T follicular helper cell (primary cell): ENCODE measurements at places on chromosomes 7 and 10.

- no peak for DNase-seq
Measured at GRCh38 chr7:84384417-84384816, 189.8 kb upstream of the SEMA3A start.

DNA sequence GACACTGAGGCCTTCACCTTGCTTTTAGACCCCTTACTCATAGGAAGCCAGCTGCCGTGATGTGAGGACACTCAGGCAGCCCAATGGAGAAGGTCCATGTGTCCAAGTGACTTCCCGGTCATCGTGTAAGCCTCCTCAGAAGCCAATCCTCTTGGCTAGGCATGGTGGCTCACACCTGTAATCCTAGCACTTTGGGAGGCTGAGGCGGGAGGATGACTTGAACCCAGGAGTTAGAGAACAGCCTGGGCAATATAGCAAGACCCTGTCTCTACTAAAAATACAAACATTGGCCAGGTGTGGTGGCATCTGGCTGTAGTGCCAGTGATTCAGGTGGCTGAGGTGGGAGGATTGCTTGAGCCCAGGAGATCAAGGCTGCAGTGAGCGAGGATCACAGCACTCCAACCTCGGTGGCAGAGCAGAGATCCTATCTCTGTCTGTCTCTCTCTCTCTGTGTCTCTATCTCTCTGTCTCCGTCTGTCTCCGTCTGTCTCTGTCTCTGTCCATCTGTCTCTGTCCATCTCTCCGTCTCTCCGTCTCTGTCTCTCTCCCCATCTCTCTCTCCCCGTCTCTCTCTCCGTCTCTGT is 27.8 kb downstream of the KPNA7 start:
- no peak for DNase-seq

DNA sequence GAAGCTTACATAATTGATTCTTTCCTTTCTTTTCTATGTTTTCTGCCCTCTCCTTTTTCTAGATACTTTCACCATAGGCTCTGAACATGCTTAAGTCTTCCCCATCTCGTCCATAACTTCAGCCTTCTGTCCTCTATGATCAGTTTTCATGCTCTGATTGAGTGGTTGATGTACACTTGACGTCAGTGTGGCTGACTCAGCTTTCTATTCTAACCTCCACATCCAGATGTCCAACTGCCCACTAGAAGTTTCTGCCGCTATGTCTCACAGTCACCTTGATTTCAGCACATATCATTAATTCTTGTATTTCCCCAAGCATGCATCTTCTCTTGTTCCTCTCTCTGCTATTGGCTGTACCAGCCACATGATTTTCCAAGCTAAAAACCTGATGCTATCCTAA is 15.0 kb downstream of the CDK14 start:
- DNase-seq = no peak

- DNase-seq = no peak
Measured at GRCh38 chr10:91187156-91187555, 33.3 kb upstream of the PCGF5 start.

DNA sequence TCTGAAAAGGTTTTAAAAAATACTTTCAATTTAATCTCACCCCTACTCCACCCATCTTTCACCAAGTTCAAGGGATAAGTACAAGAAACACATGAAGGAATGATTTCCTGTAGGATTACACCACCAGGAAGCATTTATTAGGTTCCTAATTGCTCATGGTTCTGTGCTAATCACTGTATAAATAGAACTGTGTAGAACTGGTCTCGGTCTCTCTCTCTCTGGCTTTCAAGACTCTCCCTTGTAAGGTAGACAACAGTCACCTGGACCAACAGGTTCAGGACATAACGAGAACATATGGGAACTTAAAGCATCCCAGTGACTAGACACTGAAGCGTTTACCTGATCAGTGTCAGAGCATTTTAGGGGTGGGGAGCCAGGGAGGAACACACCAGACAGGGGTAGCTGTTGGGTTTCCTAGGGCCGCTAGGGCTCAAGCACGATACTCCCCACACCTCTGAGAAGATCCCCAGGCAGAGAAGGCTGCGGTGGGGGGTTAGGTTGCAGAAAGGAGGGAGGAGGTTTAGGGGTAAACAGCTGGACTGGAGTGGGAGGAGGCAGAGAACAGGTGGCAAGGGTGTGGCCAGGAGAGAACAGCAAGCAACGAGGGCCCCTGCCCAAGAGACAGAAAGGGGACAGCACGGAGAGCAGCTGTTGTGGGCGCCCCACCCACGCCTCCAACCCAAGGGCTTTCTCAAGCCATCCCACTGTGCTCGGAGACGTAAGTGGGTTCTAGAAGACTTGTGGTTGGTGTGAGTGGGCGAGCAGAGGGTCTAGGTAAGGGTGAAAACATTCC is 52.5 kb upstream of the USP6NL start:
- no peak for DNase-seq

DNA sequence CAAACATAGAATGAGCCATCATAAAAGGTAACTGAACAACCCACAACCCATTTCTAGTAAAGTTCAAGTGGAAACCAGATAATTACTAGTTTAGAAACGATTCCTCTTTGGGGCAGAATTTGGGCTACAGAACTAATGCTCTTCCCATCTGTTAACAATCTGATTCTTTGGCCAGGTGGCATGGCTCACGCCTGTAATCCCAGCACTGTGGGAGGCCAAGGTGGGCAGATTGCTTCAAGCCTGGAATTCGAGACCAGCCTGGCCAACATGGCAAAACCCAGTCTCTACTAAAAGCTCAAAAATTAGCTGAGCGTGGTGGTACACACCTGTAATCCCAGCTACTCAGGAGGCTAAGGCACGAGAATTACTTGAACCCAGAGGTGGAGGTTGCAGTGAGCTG is 18.5 kb downstream of the CYP51A1 start:
- no peak for DNase-seq

DNA sequence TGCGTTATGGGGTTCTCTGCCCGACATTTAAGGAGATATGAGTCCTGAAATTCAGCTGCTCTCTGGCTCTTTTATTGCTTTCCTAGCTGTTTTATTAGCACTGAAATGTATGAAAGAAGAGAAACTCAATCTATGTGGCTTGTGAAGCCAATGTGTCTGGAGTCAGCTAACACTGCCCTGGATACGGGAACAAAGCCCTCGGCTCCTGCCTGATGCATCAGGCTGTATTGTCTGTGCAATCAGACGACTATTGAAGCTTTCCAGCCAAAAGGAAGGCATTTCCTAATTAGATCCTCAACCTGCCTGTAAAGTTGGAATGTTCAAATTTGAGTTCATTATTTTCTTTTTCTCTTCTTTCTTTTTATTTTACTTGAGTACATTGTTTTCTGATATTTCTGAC is 22.0 kb upstream of the TM9SF3 start:
- no peak for DNase-seq

DNA sequence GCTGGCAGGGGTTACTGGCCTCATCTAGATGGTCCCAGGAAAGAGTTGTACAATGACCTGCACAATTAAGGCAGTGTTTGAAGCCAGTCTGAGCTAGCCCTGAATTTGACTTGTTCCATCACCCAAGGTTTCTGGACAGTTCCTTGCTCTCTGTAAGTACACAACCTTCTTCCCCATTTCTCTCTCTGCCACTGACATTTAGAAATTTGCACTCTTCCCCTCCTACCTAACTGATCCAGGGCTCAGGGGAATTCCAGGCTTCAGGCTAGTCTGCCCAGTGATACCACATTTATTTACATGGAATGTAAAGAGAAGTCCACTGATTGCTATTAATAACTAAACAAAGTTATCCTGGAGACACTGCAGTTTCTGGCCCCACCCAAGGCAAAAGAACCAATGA is 139.0 kb upstream of the GPR26 start:
- no peak for DNase-seq

DNA sequence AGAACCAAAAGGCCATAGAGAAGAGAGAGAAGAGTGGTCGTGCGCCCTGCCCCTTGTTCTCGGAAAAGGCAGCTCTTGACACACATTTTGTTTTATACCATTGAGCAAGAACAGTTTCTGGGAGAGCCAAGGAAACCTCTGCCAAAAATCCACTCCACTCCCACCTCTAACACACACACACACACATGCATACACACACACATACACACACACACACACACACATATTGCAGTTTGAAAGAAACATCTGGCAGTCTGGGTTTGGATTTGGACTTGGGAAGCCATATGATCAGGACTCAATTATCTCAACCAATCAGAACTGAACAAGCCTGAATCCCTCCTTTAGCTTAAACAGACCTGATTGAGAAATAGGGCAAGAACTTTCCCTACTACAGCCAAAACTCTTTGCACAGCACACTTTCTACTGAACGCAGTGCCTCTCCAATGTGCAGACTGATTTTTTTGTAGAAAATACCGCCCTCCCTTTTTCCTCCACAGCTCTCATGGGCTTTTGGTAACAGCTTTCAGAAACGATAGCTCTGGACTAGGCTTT is 484.0 kb upstream of the ZWINT start:
- DNase-seq = no peak

- no peak for DNase-seq
Measured at GRCh38 chr7:134886353-134887057, 99.8 kb upstream of the AGBL3 start.

DNA sequence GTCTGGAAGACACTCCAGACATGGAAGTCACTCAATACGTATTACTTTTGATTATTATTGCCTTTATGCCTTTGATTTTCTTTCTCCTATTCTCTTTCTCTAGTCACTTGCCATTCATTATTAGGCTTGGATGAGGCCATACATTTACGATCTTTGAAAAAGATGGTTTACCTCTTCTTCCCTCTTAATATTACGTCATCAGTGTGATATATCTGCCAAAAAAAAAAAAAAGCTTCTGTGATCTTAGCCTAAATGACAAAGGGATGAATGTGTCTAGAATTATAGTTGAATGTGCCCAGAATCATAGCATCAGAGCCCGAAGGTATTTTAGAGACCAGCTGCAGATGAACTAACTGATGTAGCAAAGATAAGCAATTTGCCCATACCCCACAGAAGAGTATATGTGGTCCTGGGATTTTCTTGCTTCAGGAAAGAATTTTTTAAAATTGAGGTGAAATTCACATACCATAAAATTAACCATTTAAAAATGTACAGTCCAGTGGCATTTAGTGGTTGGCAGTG is 73.9 kb downstream of the HHEX start:
- DNase-seq = no peak

GRCh38 chr7:55491346-55491745 is 81.0 kb downstream of the VOPP1 start:
- no peak for DNase-seq

DNA sequence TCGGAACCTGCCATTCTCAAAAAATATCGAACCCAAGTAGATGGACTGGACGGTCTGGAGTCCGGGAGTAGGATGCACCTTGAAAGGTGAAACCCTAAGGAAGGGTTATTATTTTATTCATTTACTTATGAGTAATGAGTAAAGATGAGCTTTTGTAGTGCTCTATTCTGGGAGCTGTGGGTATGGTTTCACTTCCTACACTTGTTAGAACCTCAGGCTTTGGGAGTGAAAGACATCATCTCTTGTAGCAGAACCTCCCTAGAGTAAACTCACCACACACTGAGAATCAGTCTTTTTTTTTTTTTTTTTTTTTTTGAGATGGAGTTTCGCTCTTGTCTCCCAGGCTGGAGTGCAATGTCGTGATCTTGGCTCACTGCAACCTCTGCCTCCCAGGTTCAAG is 389.4 kb upstream of the AUTS2 start:
- no peak for DNase-seq
